ENCODE measurements at places on chromosomes 7 and 10.
A peak's percentile ranks its signal among the peaks of the same experiment; 100 is the strongest.

DNA sequence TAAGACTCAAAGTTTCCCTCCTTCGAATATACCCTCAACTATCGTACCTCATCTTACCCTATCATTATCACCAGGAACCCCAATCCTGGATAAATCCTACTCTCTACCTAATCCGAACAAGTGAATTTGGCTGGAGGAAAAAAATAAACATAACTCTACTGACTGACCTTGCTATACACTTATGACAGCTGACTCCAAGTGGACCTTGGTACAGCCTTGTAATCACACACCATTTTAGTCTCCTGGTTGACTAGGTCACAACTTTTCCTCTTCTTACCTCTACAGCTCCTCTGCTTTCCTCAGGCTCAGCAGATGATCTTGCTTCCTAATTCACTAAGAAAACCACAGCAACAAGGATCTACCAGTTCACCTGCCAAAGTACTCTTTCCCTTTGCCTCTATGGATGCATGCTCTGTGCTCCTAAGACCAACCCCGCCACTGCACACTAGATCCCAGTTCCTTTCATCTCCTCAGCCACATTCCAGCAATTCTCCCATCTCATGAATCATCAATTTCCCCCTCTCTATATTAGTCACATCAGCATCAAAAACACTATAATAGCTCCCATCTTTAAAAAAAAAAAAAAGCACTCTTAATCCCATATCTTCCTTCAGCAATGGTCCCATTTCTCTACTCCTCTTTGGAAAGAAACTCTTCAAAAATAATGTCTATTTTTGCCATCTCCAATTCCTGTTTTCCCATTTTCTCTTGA lies 35.5 kb downstream of the COA1 start:
- DNase-seq = peak; percentile 89

DNA sequence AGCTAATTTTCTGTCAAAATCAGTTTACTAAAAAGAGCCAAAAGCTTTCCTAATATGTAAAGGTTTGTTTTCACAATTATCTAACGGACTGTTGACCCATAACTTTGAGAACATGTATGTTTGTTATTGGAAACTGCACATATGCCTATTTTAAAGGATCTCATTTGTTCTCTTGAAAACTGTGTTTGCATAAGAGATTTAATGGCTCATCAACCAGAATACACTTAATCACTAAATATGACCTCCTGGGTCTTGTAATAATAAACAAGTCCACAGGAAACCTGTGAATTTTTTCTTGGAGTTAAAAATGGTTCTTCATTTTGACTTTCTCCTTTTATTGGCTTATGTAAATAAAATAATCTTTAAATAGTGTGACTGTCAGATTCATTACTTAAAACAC lies 48.3 kb upstream of the STEAP1B start:
- no peak for DNase-seq

GRCh38 chr7:12490107-12490688 lies 80.3 kb upstream of the SCIN start:
- DNase-seq = peak; percentile 40

- DNase-seq = no peak
Observed at GRCh38 chr7:44283381-44284211, 41.8 kb downstream of the CAMK2B start.

GRCh38 chr7:94360926-94361325 lies 33.8 kb upstream of the COL1A2 start:
- DNase-seq = no peak

GRCh38 chr10:58955615-58956014 lies 220.8 kb upstream of the PHYHIPL start:
- DNase-seq = no peak

DNA sequence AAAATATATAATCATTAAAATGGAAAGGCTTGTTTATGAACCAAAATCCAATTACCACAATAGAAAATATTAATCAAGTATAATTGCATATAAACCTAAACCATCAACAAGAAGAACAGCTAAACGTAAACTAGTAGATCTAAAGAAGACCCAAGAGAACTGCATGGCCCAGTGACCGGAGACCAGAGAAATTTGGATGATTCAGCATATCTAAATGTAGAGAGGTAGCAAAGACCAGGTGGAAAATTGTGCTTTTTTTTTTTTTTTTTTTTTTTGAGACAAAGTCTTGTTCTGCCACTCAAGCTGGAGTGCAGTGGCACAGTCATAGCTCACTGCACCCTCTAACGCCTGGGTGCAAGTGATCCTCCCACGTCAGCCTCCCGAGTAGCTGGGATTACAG lies 207.2 kb upstream of the SEMA3E start:
- DNase-seq = no peak

DNA sequence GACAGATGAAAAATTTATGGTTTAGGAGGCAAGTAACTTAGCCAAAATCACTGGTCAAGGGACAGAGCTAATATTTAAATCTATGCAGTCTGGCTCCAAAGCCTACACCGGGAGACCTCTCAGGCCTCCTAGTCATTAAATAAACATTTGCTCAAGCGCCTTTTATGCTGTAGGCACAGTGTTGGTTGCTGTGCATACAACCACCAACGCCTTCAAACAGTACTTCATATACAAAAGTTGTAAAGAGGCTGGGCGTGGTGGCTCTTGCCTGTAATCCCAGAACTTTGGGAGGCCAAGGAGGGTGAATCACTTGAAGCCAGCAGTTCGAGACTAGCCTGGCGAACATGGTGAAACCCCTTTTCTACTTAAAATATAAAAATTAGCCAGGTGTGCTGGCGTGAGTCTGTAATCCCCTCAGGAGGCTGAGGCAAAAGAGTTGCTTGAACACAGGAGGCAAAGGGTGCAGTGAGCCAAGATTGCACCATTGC lies 159.8 kb downstream of the MAGI2 start:
- peak; percentile 74 for DNase-seq

GRCh38 chr7:50864694-50865093 lies 82.0 kb upstream of the GRB10 start:
- DNase-seq = no peak

- no peak for DNase-seq
Observed at GRCh38 chr10:82160307-82160706, 285.3 kb downstream of the NRG3 start.

GRCh38 chr7:81025360-81025759 lies 106.5 kb upstream of the SEMA3C start:
- DNase-seq = peak; percentile 8

DNA sequence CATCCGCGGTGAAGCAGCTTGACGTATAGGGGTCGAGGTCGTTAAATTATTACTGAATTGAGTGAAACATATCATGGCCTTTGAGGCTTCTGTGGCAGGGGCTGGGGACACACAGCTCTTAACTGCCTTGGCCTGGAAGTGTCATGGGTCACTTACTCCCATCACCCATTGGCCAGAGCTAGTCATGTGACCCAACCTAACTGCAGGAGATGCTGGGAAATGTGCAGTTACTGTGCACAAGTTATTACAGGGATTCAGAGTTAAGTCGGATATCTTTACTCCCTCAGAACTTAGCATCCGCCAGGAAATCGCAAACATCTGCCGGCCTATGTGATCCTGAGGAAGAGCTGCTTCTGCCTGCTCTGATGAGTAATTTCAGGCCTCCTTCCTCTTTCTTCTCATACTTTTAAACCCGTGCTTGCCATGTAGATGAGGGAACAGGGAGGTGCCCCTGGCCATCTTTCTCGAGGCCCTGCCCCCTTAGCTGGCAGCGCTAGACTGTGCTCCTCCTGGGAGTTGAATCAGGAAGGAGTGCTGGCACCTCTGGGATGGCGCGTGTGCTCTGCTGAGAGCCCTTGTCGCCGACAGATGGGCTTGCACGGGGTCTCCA lies 203.6 kb downstream of the TCF7L2 start:
- DNase-seq = no peak

- no peak for DNase-seq
Observed at GRCh38 chr7:144006692-144007042, 6.5 kb downstream of the OR6B1 start.

- peak; percentile 75 for DNase-seq
Observed at GRCh38 chr7:2471396-2471795, 4.8 kb downstream of the GRIFIN start.

- DNase-seq = no peak
Observed at GRCh38 chr10:35700487-35700882, 58.4 kb upstream of the FZD8 start.

DNA sequence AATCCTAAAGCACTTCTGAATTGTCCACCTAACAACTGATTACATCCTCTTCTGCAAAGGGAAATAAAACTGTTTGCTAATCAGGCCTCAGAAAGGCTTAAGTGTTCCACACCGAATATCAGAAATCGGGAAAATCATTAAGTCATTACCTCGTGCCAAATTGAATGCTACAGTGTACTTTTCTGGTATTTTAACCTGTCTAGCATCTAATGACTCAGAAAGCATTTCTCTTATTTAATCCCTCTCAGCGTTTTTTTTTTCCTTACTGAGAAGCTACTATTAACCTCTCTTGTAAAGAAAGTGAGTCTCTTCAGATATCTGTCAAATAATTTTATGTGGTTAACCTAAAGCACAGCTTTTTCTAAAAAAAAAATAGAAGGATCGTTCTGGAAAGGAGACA lies 28.6 kb downstream of the VIM start:
- DNase-seq = no peak

DNA sequence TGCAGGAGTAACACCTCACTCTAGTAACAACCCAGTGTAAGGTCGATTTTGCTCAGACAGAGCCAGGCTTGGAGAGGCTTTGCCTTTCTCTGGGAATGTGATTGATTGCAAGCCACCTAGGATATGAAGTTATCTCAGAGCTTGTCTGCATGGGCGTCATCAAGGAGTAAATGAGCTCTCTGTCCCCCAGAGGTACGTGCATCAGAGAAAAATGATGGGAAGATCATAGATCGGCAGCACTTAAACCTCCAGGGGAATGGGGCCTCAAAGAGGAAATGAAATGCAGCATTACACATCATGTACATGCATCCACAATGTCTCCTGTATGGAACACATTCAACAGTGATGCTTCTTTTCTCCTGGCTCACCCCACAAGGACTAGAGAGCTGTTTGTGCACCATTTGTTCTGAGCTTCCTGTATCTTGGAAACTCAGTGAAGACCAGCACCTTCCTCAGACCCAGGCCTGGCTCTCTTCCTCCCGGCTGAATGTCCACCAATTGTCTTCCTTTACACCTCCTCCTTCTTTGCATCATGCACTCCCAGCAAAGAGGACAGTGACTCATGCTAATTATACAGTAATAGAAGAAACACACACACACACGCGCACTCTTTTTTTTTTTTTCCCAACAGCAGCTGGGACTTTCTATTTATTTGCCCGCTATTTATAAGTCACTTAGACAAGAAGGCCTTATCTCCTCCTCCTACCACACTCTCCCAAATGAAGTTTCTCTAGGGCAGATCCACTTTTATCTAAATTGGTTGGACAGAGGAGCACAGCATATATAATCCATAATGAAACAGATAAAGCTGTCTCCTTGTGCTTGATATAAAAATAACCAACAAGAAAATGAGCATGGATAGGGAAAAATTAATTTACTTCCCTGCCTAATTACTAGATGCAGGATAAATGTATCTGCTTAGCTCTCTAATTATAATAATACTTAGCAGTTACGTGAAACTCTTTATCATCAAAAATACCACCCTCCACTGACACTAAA lies 990.7 kb downstream of the CCSER2 start:
- DNase-seq = peak; percentile 72

DNA sequence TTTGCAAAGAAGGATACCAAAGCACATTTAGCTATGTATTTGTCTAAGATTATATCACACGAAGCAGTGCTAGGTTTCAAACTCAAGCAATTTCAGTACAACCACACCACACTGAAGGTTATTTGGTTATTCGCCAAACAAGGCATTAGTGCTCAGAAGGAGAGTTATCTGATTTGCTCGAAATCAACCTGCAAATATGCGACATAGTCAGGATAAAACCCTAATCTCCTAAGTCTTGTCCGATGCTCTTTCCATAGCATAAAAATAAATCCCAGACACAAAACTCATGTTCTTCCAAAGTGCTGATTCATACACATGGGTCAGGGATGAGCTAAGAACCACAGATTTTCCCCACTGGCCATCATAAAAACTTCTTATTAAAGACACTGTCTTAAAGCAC lies 1288.0 kb upstream of the SORCS1 start:
- no peak for DNase-seq

DNA sequence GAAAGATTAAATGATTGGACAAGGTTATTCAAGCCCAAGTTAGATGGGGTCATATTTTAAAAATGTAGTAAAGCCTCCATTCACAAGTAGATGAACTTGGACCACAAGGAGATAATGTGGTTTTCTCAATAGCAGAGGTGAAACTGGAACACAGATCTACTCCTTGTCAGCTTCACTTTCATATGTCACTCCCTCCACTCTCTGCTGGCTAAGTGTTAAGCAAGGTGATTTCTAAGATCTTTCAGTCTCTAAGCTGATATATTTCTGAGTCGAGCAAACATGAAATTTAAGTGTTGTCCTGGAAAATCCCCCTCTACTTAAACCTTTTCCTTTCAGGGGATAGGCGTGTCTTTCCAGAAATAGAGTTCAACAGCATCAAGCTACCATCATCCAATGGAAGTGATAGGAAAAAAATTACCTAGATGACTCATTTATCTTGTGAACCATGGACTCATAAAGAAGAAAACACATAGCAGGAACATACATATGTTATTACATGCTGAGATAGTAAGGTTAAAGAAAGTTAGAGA lies 275.0 kb downstream of the PTEN start:
- no peak for DNase-seq

- DNase-seq = peak; percentile 81
Observed at GRCh38 chr7:129829737-129830631, 122.8 kb downstream of the UBE2H start.

- no peak for DNase-seq
Observed at GRCh38 chr10:120970595-120971529, 119.7 kb downstream of the WDR11 start.

- DNase-seq = no peak
Observed at GRCh38 chr7:2966466-2967078, 77.1 kb downstream of the CARD11 start.

- no peak for DNase-seq
Observed at GRCh38 chr7:46747869-46748576, 827.0 kb upstream of the IGFBP3 start.

GRCh38 chr7:130486114-130486953 lies 5.6 kb upstream of the MEST start:
- DNase-seq = no peak

Measured in A172 (cell line).